ENCODE measurements at places on chromosomes 11 and 22.
A peak's percentile ranks its signal among the peaks of the same experiment; 100 is the strongest.

- no peak for DNase-seq
These were observed 116.9 kb upstream of the SNX19 start for GRCh38 chr11:131033151-131033651.

DNA sequence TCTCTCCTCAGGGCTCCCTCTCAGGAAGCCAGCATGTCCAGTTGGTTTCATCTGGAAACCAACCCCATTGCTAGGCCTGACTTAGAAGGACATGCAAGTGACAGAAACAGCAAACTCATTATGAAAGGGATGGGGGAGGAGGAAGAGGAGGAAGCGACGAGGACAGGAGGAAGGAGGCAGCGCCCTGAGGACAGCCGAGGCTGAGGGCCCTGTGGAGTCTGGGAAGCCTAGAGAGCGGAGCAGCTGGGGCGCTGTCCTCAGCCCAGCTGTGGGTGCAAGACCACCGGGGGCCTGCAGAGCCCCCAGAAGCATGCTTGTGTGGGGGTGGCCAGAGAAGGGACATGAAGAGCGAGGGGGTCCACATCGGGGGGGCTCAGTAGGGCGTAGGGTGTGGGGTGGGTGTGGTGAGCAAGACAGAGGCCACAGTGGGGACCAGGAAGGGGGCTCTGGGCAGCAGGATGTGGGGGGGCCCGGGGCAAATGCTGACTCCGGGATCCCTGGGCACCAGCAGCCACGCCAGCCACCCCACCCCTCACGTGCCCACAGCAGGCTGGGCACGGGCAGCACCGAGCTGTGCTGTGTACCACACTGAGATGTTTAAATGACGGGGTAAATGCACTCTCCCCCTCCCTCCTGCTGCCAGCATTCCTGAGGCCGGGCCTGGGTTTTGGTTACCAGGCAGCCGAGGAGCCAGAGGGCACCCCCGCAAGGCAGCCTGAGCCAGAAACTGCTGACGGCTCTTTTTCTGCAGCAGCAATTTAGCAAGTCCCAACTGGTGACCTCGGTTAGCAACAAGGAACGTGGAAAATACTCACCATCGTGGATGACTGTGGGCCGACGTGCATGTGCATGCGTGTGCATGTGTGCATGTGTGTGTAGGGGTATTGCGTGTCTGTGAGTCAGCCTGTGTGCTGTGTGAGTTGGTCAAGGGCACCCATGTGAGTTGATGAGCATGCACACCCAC, 82.7 kb upstream of the LINC01488 start:
- no peak for DNase-seq

- no peak for DNase-seq
These were observed 6.0 kb upstream of the DERL3 start for GRCh38 chr22:23844739-23845202.

DNA sequence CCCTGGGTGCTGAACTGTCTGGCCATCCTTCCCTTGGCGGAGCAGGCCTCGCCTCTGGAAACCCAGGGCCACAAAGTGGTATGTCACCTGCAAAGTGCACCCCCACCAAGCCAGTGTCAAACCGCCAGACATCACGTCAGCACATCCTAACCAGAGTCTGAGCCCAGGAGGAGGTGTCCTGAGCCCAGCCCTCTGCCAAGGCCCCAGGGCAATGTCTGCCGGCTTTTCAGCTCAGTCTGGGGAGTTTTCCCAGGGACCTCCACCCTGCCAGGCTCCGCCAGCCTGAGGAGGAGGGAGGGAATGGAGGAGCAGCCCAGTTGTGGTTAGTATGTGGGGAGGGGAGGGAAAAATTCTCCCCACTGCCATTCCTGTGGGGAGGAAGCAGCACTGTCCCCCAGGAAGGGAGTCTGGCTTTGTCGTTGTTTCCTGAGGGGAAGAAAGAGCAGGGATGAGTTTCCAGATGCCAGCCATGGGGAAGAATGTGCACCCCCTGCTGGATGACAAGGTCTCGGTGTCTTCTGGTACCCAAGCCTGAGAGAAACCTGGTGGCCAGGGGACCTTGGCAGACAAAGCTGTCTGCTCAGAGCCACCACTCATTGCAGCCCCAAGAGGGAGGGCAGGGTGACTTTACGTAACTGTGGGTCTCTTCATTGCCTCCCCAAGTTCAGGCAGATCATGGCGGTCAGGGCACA, 81.4 kb upstream of the CD82 start:
- DNase-seq = no peak

DNA sequence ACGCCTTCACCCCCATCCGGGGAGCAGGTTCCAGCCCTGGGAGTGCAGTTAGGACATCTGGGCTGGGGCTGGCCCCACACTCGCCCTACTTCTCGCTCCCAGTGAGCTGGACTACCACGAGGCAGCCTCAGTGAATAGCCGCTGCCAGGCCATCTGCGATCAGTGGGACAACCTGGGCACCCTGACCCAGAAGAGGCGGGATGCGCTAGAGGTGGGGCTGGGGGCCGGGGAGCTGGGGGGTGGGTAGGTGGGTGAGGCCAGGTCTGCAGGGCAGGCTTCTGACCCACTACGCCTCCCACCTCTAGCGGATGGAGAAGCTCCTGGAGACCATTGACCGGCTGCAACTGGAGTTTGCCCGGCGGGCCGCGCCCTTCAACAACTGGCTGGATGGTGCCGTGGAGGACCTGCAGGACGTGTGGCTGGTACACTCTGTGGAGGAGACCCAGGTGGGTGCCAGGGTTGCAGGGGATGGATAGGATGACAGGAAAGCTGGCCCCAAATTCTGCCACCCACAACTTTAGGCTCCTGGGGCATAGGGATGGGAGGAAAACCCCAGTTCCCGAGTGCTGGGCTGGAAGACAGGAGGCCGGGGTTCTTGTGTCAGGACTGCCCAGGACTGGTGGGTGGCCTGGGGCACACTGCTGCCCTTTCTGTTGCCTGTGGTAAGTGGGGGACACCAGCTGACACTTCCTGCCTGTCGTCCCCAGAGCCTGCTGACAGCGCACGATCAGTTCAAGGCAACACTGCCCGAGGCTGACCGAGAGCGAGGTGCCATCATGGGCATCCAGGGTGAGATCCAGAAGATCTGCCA, 8.3 kb downstream of the CTSF start:
- no peak for DNase-seq

- no peak for DNase-seq
These were observed 110.4 kb upstream of the CSNK2A3 start for GRCh38 chr11:11463405-11463804.

GRCh38 chr11:111851636-111852035, 19.7 kb downstream of the ALG9 start:
- no peak for DNase-seq

DNA sequence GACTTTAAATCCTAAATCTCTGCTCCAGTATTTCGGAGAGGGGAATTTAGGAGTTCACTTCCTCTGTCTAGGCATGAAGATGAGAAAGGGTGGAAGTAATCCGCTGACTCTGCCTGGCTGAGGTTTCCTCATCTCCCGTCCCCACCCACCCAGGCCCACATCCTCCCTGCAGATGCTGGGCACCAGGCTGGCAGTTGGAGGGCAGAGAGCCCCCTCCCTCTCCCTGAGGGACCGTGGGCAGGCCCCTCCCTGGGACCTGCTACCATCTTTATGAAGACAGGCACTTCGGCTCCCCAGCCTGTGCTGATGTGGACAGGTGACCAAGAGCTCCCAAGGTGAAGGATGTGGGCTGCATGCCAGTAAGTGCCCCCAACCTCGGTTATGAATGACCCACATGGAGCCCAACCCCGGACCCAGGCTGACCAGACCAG, 6.7 kb downstream of the CASTOR1 start:
- no peak for DNase-seq

- no peak for DNase-seq
These were observed 37.5 kb downstream of the IRAG1 start for GRCh38 chr11:10655943-10656576.

GRCh38 chr11:64844330-64845128, at the start of gene CDC42BPG:
CDC42BPG (minus strand) TSS chr11:64844653; CDS start chr11:64844569, 84 bp downstream.
- DNase-seq = peak; percentile 81

- DNase-seq = no peak
These were observed 25.5 kb upstream of the TMEM45B start for GRCh38 chr11:129790106-129790505.

- DNase-seq = no peak
These were observed 220.3 kb downstream of the MN1 start for GRCh38 chr22:27581236-27581635.

DNA sequence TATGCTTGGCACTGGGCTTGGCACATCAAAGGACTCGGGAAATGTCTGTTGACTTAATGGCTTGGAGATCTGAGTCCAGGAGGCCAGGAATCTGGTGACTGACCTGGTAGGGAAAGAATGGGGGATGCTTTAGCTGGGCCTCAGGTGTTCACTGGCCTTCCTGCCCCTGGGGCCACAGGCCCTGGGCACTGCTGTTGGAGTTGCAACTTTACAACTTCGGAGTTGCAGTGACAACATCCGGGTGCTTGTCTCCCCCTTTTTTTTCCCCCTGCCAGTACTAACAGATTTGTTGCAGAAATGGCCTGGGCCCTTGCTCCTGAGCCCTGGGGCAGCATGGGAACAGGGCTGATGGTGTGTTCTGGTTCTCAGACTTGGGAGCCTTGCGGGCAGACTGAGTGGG, 23.8 kb downstream of the OSBP2 start:
- no peak for DNase-seq

Measured in CD8-positive, alpha-beta memory T cell (primary cell).